ENCODE measurements at places on chromosomes 1 and 21.

DNA sequence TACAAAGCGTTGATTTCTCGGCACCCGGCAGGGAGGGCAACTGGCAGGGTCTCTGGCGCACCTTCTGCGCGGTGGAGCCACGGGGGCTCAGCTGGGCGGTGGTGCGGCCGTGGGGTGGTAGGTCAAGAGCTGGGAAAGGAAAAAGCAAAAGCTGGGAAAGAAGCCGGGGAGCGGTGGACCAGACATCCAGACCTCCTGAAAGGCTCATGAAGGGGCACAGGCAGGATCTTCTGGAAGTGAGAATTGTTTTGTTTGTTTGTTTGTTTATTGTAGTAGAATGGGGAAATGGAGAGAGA, 7.2 kb upstream of the RNU1-1 start:
- DNase-seq: no peak

DNA sequence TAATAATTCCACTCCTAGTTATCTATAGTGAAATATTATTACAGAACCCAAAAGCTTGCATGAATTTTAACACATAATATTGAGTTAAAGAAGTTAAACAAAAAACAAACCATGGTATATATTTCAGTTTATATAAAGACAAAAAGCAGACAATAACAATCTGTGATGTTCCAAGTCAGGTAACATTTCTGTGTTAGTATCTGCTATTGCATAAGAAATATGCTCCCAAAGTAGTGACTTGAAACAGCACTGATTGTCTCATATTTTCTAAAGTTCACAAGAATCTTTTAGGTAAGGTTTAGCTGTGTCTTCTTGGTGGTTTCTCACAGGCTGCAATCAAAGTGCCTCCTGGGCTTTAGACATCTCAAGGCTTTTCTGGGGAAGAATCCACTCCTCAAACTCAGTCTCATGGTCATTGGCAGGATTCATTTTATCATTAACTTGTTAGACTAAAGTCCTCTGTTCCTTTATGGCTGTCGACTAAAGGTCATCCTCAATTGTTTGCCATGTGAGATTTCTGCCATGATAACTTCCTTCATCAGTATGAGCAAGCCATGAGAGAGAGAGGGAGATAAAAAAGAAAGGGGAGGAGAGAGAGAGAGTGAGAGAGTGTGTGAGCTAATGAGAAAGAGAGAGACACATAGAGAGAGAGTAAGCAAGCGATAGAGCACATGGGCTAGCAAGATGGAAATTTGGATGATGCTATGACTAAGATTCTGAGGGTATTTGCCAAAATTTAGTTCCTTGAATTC, 19.9 kb downstream of the GBP1 start:
- no peak for DNase-seq

GRCh38 chr1:16101623-16102022, 28.2 kb upstream of the FAM131C start:
- DNase-seq: no peak

GRCh38 chr1:241817956-241818612, 29.9 kb upstream of the EXO1 start:
- DNase-seq: no peak

GRCh38 chr21:46097336-46098293, at the start of gene COL6A2:
COL6A2 (plus strand) TSS chr21:46098112.
- DNase-seq: no peak

DNA sequence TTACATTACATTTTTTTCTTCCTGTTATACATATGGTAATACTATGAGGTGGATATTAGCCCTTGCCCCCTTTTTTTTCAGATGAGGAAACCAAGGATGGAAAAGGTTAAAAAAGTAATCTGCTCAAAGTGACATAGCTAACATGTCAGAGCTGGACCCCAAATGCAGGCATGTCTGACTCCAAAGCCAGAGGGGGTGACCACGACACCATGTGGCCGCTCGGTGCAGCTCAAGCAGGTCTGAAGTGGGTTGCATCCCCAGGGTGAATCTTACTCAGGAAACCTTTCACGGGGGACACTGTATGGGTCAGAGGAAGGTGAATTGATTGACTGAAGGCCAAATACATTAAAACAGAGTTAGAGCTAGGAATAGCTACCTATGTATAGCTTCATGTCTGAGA, 34.8 kb downstream of the CD34 start:
- no peak for DNase-seq

- no peak for DNase-seq
These were observed 33.0 kb upstream of the GJB5 start for GRCh38 chr1:34721646-34722355.

DNA sequence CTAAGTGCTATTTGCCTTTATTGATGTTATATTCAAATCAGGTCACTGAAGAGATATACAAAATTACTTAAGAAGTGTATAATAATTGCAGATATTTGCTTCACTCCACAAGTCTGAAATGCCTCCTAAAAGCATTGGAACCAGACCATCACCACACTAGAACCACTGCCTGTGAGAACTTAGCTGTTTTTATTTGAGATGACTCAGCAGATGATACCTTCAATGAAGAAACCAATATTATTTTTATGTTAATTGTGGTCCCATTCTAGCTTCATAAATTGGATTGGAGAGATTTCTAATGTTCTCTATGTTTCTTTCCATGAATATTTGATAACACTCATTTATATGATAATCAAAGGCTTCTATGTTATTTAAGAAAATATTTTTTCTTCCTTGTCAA, 740.6 kb downstream of the KCNT2 start:
- DNase-seq: no peak

- DNase-seq: no peak
These were observed 12.0 kb upstream of the MX2 start for GRCh38 chr21:41349619-41350390.
